Glutamatergic neuron (in vitro differentiated cells): ENCODE measurements at places on chromosomes 6 and 20.

DNA sequence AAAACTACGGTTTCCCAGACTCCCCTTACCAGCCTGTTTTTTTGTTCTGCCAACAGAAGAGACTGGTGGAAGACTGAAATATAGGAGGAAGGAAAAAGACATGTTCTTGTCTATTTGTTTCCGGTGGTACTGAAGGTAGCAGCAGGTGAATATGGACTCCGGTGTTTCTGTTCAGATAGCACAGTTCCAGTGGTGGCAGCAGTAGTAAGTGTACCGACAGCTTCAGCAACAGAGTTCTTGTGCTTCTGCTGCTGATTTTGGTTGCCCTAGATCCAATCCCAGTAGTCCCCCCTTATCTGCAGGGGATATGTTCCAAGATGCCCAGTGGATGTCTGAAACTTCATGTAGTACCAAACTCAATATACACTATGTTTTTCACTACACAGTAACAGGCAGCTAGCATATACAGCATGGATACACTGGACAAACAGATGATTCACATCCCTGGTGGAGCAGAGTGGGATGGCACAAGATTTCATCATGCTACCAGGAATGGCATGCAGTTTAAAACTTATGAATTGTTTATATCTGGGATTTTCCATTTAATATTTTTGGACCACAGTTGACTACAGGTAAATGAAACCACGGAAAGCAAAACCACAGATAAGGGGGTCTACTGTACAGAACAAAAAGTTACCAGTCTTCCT lies 301.8 kb downstream of the BTBD9 start:
- no peak for DNase-seq

- no peak for DNase-seq
These were observed 21.2 kb downstream of the C6orf132 start for GRCh38 chr6:42120895-42121865.

DNA sequence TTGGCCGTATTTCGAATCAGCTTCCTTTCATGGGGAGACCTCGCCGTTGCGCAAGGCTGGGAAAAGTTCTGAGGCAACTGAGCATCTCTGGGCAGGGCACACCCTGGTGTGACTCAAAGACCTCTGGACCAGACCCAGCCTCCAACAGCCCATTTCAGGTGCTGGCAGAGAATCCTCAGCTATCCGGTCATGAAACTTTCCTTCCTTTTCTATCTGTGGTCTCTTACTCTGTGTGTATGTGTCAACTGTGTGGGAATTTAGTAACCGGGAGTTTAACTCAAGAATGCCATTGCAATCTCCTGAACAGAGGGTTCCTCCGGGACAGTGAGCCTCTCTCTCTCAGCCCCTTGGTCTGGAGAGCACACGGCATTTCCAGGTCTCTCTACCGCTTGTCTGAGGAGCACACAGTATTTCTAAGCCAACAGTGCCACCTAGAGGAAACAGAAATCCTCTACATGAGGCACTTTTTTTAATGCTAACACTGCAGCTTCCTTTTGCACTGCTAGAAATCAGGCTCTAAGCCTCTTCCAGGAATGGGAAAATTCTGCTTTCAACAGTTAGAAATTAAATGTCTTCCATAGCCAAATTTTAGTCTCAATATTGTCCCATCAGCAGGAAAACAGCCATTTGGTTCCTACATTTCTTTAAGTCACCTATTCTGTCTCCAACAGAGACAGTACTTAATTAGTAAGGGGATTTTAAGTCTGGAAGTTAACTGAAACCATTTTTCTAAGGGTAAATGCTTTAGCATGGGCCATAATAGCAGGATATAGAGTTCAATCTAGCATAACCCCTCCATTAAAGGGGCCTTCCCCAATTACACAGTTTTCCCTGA lies 32.7 kb downstream of the PLN start:
- DNase-seq = no peak

DNA sequence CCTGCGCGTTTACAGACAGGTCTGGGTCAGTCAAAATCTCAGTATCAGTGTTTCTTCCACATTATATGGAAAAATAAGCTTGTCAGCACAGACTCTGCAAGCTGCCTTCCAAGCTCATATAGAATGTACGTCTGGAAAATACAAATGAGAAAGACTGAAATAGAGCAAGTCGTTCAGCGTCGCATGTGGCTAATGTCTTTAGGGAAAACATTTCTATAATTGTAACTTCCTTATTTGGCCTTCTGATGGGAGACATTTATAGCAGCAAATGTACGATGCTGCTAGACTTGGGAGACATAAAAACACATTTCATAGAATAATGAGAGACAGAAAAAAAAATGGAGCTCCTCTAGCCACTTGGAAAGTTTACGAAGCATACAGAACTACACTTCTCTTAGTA lies 122.2 kb downstream of the KIF16B start:
- no peak for DNase-seq

- DNase-seq = no peak
These were observed 373.5 kb downstream of the HTR1B start for GRCh38 chr6:77089776-77090175.

- DNase-seq = no peak
These were observed 23.4 kb upstream of the RNF144B start for GRCh38 chr6:18363746-18364145.

GRCh38 chr20:12535316-12535715 lies 473.5 kb upstream of the SPTLC3 start:
- DNase-seq = peak; percentile 31

DNA sequence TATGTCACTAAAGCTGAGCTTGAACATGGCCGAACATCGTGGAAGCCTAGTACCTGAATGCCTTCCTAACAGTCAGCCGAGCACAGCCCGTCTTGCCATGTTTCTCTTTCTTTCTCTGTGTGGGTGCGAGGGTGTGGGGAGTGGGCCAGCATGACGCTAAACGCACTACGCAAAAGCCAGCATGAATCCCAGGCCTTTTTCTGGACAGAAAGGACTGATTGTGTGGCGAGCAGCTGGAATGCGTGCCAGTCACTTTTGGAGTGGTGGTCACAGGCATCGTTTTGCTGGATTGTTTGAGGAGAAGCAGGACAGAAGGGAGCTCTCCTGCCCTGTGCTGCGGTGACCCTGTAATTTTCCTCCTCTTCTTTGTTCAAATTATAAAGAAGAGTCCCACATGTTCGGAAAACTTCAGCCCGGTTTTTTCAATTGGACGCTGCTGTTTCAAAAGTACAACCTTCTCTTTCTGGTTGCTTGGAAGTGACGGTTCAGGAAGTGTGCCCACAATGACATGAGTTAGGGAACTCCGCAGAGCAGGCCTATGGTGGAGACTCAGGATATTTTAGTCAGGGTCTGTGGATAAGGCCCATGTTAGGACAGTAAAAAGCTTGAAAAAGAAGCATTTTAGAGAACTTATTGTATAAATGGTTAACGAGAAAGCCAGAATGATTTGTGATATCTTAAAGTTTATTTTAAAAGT lies 54.3 kb downstream of the PDE7B start:
- DNase-seq = no peak
